RWPE2 (cell line): ENCODE measurements at places on chromosomes 2 and 18.

GRCh38 chr2:189446780-189447179 lies 5.5 kb downstream of the WDR75 start:
- H3K27ac ChIP-seq = no peak overlapping the region
- H3K36me3 ChIP-seq = peaks cover 80% of the 10 kb centered on the region
- no peak for DNase-seq
- no peak overlapping the region for H3K4me3 ChIP-seq
- H3K4me1 ChIP-seq = peaks cover 8% of the 10 kb centered on the region
- no peaks in the 10 kb centered on the region for H3K27me3 ChIP-seq

DNA sequence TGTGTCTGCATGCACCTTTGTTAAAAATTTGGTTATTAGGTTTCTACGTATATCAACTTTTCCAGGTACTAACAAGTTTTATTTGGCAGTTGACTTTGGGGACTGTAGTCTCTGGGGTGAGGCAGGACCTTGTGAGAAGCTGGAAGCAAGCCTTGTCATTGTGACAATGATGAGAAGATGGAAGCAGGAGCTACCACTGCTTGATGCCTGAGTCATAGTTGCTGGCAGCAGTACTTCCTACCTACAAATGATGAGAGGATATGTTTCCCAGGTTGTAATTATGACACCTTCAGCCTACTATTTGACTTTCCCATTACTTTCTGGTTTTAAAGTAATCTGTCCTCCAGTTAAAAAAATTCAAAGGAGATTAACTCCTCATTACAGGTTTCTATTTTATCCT lies 516.3 kb downstream of the NRXN1 start:
- no peak overlapping the region for H3K27ac ChIP-seq
- H3K27me3 ChIP-seq = no peaks in the 10 kb centered on the region
- H3K4me1 ChIP-seq = no peaks in the 10 kb centered on the region

DNA sequence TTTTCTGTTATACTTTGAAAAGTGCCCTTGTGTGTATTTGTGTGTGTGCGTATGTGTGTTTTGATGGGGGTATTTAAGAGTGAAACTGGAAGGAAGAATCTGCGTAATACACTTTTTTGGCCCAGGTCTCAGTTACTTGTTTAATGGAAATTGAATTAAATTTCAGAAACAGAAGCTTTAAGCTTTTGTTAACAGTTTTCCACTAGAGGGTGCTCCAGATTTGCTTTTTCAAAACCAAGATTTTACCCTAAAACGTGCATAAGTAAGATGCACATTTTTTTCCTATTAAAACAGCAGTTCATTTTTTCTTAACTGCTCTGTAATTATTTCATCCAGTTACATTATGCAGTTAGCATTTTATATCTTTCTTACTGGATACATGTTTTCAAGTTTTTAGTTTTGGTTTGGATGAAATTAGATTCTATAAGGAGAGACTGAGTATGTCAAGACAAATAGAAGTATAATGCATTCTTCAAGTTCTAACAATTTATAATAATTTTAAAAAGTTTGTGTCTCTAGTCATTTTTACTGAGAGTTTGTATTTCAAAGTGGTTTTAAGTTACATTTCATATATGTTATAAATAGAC lies 97.2 kb downstream of the PIK3C3 start:
- H3K4me1 ChIP-seq = peaks cover 18% of the 10 kb centered on the region
- no peak overlapping the region for H3K27ac ChIP-seq
- no peak overlapping the region for H3K4me3 ChIP-seq

GRCh38 chr2:200466425-200467418 lies 43.1 kb downstream of the KCTD18 start:
- H3K27me3 ChIP-seq = no peaks in the 10 kb centered on the region
- peaks cover 60% of the 10 kb centered on the region for H3K36me3 ChIP-seq
- H3K4me3 ChIP-seq = no peak overlapping the region
- H3K4me1 ChIP-seq = no peaks in the 10 kb centered on the region
- H3K27ac ChIP-seq = no peak overlapping the region
